ENCODE measurements at places on chromosomes 5 and 9.

DNA sequence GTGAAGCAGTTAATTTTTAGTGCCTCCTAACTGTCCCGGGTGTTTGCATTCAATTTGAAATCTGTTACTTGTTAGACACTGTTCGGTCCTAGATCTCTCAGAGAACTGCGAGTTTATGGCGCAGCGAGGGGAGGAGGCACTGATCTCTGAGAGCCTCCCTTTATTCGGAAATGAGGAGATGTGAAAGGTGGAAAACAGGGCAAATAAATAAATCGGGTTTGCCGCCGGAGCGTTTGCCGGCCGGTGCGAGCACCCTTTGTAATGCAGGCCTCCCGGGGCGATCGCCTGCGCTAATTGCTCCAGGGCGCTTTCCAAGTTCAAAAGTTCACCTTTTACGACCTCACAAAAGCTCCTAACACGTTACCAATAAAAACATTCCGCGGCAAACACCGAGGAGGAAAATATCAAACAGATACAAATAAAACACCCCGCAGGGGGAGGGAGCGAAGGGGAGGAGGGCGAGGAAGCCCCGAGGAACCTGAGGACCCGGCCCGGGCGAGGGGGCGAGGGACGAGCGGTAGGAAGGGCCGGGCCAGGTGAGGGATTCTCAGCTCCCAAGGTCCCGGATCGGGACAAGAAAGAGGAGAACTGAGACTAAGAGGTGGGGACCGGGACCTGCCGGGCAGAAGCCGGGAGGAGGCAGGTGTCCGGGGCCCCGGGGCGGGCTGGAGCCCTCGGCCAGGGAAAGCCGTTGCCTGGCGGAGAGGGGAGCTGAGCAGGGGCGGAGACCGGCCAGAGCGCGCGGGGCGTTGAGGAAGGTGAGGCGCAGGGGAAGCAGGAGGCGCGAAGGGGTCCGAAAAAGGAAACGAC lies 1.4 kb downstream of the NR6A1 start:
- no peak for DNase-seq

DNA sequence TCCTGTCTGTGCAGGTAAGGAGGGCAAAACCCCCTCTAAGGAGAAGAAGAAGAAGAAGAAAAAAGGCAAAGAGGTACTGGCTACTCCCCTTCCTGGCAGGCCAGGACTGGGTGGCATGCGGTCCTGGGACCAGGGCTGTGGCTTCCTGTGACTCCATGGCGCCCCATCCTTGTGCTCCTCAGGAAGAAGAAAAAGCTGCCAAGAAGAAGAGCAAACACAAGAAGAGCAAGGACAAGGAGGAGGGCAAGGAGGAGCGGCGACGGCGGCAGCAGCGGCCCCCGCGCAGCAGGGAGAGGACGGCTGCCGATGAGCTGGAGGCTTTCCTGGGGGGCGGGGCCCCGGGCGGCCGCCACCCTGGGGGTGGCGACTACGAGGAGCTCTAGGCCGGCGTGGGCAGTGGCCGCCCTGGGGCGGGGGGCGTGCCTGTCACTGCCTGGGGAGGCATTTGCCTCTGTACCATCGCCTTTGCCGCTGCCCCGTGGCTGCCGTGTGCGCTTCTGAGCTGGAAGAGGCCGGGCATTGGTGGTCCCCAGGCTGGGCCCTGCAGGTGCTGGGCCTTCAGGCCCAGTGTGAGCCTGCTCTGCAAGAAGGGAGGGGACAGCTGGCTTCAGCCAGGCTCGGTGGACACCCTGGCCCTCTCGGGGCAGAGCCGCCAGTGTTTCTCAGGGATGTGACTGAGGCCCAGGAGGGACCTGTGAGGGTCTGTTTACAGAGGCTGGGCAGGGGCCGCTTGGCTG lies 2.0 kb upstream of the AJM1 start:
- DNase-seq = no peak

GRCh38 chr5:171978519-171978918 lies 27.9 kb downstream of the FBXW11 start:
- DNase-seq = no peak

DNA sequence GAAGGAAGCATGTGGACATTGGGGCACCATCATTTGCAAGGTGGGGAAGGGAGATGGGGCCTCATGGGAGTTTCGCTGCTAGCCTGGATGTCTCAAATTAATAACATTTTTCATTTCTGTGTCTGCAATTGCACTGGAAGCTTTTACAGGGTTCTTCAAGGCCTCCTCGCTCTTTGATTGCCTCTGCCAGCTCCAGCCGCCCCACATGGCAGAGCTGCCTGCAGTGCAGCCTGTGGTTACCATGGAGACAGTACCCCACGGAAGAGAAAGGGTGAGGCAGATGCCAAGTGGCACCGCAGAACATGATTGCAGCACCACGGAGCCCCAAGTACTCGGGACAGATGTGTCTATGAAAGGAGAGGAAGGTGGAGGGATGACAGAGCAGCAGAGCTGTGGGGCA lies 25.4 kb downstream of the CTNND2 start:
- DNase-seq = no peak

DNA sequence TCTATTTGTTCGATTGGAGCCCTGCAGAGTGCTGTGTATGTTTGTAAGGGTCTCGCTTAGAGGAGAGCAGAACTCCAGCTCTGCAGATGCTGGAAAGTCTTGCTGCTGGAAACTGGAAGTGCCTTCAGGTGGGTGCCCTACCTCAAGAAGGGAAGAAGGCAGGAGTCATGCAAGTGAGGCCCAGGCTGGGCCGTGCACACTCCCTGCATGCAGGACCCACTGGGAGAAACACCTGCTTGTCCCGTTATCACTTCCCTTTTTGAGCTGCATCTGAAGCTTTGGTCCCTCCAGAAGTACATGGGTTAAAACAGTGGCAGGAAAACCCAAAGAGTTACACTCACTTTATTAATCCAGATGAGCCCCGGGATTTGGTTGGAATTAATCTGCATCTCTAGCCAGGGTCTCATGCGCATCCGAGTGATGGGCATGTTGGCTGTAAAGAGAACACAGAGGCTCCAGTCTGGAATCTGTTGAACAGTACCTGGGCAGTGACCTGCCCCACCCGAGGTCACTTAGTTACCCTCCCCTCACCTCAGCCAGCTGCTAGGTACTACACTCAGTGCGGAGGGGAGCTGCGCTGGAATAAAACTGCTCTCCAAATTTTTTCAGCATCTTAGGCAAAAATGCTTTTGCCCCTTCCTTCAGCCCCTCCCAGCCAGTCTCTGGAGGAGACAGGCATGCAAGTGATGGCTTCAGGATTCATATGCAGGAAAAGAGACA lies 1.4 kb downstream of the IRF1 start:
- DNase-seq = no peak

DNA sequence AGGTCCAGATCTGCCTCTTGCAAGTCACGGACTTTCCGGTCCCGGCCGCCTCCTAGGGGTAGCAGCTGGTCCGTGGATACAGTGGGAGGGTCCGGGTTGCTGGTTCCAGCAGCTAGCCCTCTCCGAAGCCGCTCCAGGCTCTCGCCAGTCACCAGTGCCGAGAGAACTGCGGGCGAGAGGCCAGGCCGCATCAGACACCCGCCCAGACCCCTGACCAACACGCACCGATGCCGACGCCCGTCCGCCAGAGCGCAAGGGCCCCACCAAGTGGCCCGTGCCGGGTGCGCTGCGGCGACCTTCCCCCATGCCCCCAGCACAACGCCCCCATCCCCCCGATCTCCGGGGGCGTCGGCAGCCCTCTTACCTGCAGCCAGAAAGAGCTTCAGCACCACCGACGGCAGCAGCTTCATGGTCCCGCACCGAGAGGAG lies 470 bp downstream of the HBEGF start:
- no peak for DNase-seq

DNA sequence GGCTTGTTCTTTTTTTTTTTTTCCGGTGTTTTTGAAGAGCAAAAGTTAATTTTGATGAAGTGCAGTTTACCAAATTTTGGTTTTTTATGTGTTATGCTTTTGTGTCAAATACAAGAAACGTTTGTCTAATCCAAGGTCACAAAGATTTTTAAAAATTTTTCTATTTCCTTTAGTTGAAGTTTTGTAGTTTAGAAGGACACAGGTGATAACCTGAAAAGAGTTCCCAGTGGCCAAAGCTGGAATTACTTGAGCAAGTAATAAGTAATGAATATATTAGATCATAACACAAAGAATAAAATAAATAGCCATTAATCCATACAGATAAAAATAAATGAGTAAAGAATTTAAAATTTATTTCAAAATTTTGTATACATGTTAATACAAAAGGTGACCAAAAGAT lies 71.5 kb downstream of the FCHO2 start:
- DNase-seq = no peak

- DNase-seq = no peak
These were observed 14.3 kb upstream of the SNCAIP start for GRCh38 chr5:122297587-122298298.

DNA sequence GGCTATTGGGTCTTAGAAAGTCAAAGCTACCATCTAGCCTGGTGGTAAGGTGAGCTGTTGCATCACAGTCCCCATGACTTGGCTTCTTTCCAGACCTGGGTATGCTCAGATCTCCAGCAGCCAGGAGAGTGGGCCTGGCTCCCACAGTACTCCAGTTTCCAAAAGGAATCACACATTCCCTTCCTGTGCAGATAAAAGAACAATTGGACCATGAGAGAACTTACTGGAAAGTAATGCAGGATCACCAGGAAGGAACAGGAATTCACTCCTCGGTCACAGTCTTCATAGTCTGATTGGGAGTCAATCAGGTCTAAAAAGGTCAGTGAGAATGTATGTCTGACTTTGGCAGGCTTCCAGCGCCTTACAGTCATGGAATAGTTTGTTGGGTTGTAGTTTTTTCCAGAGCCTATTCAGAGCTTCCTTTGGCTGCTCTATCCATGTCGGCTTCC lies 47.8 kb upstream of the CD180 start:
- DNase-seq = no peak

GRCh38 chr9:108671794-108672193 lies 184.0 kb downstream of the ACTL7B start:
- no peak for DNase-seq

GRCh38 chr9:113963017-113963620 lies 87.0 kb downstream of the ZNF618 start:
- DNase-seq = no peak

DNA sequence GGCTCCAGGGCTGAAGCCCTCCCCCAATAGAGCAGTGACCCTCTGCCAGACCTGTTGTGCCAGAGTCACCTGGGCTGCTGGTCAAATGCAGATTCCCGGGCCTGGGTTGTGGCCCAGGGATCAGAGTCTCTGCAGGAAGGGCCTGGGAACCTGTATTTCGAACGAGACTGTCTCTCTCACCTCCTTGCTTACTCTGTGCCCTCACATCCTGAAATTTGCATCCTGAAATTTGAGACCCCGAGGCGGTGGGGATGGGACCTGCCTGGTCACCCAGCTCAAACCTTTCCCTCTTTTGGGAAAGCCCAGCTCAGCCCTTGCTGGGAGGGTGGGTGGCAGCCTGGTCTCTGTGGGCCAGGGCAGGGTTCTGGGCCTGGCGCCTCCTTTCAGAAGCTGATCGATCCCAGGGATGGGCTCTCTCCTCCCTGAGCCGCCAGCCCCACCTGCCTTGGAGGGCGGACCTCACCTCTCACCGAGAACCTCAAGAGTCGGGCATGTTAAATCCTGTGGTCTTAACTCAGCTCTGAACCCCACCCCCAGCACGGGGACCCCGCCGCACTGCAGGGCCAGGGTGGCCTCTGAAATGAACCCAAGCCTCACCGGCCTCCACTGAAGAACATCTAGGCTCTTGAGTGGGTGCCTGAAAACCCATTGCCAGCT lies 44.0 kb upstream of the IER5L start:
- DNase-seq = no peak

- no peak for DNase-seq
These were observed 190.4 kb downstream of the EPB41L4A start for GRCh38 chr5:112228667-112229066.

DNA sequence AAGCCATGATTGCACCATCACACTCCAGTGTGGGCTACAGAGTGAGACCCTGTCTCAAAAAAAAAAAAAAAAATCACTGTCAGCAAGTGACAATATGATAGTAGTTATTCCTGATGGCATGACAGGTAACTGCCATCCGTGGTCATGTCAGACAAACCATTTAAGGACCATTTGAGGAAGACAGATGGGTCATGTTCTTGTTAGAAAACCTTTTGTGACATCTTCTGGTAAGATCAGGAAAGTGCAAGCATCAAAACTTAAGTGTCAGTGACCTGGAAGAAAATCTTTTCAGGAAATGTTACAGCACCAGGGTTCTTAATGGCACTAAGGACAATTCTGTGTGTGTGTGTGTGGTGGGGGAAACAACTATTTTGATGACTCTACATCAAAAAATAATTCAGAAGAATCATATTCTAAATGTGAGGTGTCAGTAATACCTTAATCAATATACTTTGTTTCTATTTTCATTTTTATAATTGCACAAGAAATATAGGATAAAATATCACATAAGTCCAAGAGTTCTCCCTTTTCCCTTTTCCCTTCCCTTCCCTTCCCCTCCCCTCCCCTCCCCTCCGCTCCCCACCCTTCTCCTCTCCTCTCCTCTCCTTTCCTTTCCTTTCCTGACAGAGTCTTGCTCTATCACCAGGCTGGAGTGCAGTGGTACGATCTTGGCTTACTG lies 17.8 kb downstream of the SLC38A9 start:
- no peak for DNase-seq

DNA sequence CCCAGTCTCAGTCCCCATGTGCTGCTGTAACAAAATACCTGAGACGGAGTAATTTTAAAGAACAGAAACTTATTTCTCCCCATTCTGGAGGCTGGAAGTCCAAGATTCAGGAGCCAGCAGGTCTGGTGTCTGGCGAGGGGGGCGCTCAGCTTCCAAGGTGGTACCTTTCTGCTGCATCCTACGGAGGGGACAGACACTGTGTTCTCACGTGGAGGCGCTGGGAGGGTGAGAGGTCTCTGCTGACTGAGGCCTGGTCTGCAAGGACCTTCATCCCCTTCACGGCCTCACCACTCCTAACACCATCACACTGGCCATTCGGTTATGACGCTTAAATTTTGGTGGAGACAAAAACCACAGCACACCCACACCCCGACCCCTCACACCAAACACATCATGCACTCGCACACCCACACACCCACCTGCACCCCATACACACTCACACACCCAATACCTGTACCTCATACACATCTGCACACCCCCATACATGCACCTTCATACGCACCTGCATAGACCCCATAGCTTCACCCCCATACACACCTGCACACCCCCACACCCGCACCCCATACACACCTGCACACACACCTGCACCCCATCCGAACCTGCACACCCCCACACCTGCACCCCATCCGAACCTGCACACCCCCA lies 9.8 kb upstream of the ZDHHC11 start:
- no peak for DNase-seq

- no peak for DNase-seq
These were observed 116.0 kb upstream of the MAN2A1 start for GRCh38 chr5:109573766-109574165.

DNA sequence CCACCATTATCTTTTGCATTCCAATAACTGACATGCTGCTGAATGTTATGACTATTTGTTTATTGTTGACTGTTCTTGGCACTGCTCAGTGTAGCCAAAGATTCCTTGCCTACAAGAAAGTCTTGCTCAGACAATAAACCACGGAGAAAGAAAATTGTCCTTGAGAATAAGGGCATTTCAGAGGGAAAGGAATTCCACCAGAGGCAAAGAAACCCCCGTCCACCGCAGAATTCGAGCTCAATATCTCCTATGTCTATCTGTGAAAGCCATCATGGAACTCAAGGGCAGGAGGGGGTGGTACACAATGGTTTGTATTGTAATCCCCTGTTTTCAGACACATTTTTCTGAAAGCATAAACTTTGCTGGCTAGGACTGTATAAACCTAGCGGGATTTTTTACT lies 70.3 kb upstream of the ADAMTS16 start:
- DNase-seq = no peak

GRCh38 chr9:121303456-121304451 lies 35.8 kb downstream of the GSN start:
- no peak for DNase-seq

GRCh38 chr9:82682431-82682830 lies 380.5 kb downstream of the RASEF start:
- no peak for DNase-seq

GRCh38 chr5:39255406-39255805 lies 36.0 kb upstream of the FYB1 start:
- DNase-seq = no peak
